ENCODE measurements at places on chromosomes 5 and 9. TPM values are rescaled to one million over a fixed set of nuclear protein-coding genes. Genes with fewer than 3 reads are reported as not detected.

Gene OCLN
- 12.9 TPM for polyA plus RNA-seq

Gene WDR38
- not detected for polyA plus RNA-seq

Gene LCN12
- 9.0 TPM for polyA plus RNA-seq

Gene PAEP
- polyA plus RNA-seq = not detected

Gene SLC45A2
- 0.08 TPM for polyA plus RNA-seq

Gene GLDC
- polyA plus RNA-seq = 0.19 TPM

Gene PRLR
- polyA plus RNA-seq = 1.5 TPM

Gene PRDM9
- not detected for polyA plus RNA-seq

Gene PIP5KL1
- 0.80 TPM for polyA plus RNA-seq

Gene PTPRD
- 4.3 TPM for polyA plus RNA-seq

Gene HAVCR2
- polyA plus RNA-seq = 1.2 TPM

Gene MAMDC2
- polyA plus RNA-seq = 1.9 TPM

Gene RASGRF2
- 1.1 TPM for polyA plus RNA-seq

Gene COL27A1
- polyA plus RNA-seq = 109 TPM

Gene DDX4
- 0.11 TPM for polyA plus RNA-seq

Gene SLC1A1
- 1.4 TPM for polyA plus RNA-seq

Gene PCDHB7
- polyA plus RNA-seq = 0.49 TPM

Gene PTGES
- polyA plus RNA-seq = 1.8 TPM

Gene PGM5
- 2.2 TPM for polyA plus RNA-seq

Gene PPP1R26
- 12.9 TPM for polyA plus RNA-seq

Gene GARIN3
- polyA plus RNA-seq = not detected

Gene OMD
- polyA plus RNA-seq = 0.52 TPM

Gene WDR31
- 1.2 TPM for polyA plus RNA-seq

Gene RGS7BP
- polyA plus RNA-seq = 0.04 TPM

Gene S100Z
- 0.68 TPM for polyA plus RNA-seq

Gene BTNL8
- 0.31 TPM for polyA plus RNA-seq

Gene NOL6
- 27.8 TPM for polyA plus RNA-seq

Gene IFNK
- polyA plus RNA-seq = not detected

Gene CTSV
- polyA plus RNA-seq = 1.8 TPM

Gene PCDHA1
- polyA plus RNA-seq = 0.47 TPM

Gene JAK2
- 1.7 TPM for polyA plus RNA-seq

Gene PTGR1
- 14.7 TPM for polyA plus RNA-seq

Gene MRRF
- polyA plus RNA-seq = 27.8 TPM

Gene BSPRY
- polyA plus RNA-seq = 12.5 TPM

Gene STX17
- polyA plus RNA-seq = 4.0 TPM

Gene UAP1L1
- polyA plus RNA-seq = 14.4 TPM

Gene PCDHA9
- not detected for polyA plus RNA-seq

Gene TMEM167A
- 13.3 TPM for polyA plus RNA-seq

Gene MLANA
- polyA plus RNA-seq = not detected

Gene TMC1
- not detected for polyA plus RNA-seq

Gene ELAVL2
- polyA plus RNA-seq = 0.02 TPM

Gene HMGCS1
- polyA plus RNA-seq = 11.4 TPM

Gene PRRX2
- polyA plus RNA-seq = 1.2 TPM

Gene GAPVD1
- 6.9 TPM for polyA plus RNA-seq

Gene RNF183
- polyA plus RNA-seq = 1.5 TPM

Gene GZMA
- 0.42 TPM for polyA plus RNA-seq

Gene AGXT2
- polyA plus RNA-seq = not detected

Gene CNTFR
- polyA plus RNA-seq = 2.5 TPM

Gene MARCOL
- not detected for polyA plus RNA-seq

Gene CCDC69
- polyA plus RNA-seq = 29.4 TPM

Gene FLT4
- polyA plus RNA-seq = 6.8 TPM

Gene KCNN2
- polyA plus RNA-seq = 3.4 TPM

Gene ECM2
- 0.76 TPM for polyA plus RNA-seq

Gene PCDHGA4
- 0.61 TPM for polyA plus RNA-seq

Gene C5orf52
- not detected for polyA plus RNA-seq

All from pancreas (tissue), 10 donors.